Activated CD4-positive, alpha-beta memory T cell treated with anti-CD3 and anti-CD28 coated beads for 36 hours (primary cell): ENCODE measurements at places on chromosomes 7 and 10. TPM values are rescaled to one million over a fixed set of nuclear protein-coding genes. Genes with fewer than 3 reads are reported as not detected.

GRCh38 chr7:12320987-12321647 lies 82.5 kb downstream of the VWDE start:
- no peak for DNase-seq

ADAM12 gene
- 0.36 TPM for total RNA-seq

POLL gene
- 30.8 TPM for total RNA-seq

ZNF804B gene
- not detected for total RNA-seq

STK31 gene
- total RNA-seq, result not detected

DNA sequence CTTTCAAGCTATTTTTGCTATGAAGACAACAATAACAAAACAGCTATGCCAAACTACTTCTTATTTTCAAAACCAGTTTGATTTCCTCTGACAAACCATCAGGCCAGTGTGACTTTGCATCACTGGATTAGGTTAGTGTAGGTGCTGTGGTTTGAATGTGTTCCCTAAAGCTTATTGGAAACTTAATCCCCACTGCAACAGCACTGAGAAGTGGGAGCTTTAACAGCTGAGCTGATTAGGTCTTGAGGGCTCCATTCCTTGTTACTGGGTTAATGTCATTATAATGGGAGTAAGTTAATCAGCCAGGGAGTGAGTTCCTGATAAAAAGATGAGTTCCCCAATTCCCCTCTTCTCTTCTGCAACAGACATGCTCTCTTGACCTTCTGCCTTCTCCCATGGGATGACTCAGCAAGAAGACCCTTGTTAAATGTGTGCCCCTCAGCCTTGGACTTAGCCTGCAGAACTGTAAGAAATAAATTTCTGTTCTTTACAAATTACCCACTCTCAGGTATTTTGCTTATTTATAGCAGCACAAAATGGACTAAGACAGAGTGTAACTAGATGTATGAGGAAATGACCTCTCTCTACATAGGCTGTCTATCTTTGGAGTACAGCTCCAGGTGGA lies 186.8 kb downstream of the CTTNBP2 start:
- no peak for DNase-seq

RELN gene
- total RNA-seq, result not detected

GRCh38 chr10:114261076-114261475 lies 22.0 kb downstream of the VWA2 start:
- no peak for DNase-seq

- no peak for DNase-seq
These were observed 20.7 kb downstream of the KCNH2 start for GRCh38 chr7:150957133-150958020.

DNA sequence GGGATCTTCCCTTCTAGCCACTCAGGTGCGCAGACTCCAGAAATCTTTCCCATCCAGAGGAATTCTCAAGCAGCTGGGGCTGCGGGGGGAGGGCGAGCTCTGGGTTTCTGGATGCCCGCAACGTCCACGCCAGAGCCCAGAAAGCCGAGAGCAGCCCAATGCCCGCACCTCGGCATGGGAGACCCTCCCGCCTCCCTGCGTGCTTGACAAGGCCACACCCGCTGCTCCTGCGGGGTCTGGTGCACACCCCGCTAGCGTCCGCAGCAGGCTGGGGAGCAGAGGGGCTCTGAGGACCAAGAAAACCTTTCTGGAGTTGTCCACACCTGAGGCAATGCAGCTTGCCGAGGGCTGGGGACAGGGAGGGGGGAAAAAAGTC lies 66.2 kb downstream of the SLC29A4 start:
- DNase-seq, result no peak

DNA sequence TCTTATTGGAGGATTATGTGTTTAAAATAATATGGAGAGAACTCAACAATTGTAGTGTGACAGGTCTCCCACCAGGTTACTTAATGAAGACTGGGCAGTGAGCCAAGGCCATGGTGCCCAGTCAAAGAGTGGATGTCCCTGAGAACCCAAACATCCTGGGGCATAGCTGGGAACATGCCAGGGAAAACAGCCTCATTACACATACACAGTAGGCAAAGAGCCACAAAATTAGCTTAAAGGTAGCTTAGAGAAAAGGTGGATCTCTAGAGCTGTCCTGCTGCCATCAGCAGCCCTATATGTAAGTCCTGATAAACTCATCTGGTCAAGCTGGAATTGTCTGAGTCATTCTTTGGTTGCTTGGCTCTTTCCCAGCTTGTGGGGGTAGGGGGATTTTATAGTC lies 287.8 kb downstream of the PHF14 start:
- DNase-seq, result no peak

SEMA3A gene
- total RNA-seq, result 0.75 TPM

INHBA gene
- total RNA-seq, result not detected

DDIT4 gene
- 637 TPM for total RNA-seq

DNA sequence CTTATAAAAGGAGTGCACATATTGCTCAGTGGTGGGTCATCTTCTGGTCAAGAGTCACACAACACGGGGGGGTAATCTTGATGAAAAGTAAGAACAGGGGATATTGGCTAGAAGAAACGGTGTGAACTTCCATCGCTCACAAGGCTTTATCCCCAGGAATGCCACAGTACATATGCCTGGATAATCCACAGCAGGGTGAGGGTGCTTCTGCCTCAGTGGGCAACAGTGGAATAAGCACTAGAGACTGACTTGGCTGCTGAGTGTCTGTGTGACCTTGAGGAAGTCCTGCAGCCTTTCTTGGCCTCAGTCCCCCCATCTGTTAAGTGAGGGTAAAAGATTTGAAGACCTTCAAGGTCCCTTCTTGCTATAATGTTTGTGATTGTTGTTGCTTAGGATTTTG lies 44.9 kb upstream of the SHH start:
- DNase-seq, result no peak

DNA sequence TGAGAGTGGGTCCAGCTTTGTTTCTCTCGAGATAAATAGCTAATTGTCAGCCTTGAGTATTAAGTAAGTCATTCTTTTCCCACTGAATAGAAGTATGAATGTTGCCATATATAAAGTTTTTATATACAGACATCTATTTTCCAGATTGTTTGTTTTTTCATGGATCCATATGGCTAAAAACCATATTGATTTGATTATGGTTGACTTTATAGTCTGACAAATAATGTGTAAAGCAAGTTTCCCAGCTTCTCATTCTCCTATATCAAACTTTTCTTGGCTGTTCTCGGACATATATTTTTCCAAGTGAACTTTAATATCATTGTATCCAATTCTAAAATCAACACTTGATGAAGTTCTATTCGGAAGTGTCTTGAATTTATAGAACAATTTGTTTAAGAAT lies 352.4 kb upstream of the MEOX2 start:
- DNase-seq, result no peak

PDSS1 gene
- 15.4 TPM for total RNA-seq

GRCh38 chr7:25069900-25070443 lies 55.1 kb downstream of the CYCS start:
- DNase-seq, result peak; percentile 45

DNA sequence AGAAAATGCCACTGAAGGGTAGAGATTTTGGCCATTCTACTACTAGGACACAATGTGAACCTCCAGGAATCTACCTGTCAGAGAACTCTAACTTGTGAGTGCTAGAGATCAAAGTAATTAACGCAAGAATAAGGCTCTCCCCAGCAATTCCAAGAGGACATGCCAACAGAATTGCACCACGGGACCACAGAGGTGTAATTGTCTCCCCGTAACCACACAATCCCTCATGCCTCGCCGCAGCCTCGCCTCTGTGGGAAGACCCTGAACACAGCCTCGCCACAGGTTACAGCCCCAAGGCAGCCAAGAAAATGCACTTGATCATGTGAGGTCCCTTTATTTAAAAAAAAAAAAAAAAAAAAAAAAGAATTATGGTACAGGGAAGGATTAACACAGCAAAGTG lies 29.5 kb downstream of the CDCA7L start:
- DNase-seq, result no peak

AKR1C1 gene
- total RNA-seq, result 0.12 TPM

DNA sequence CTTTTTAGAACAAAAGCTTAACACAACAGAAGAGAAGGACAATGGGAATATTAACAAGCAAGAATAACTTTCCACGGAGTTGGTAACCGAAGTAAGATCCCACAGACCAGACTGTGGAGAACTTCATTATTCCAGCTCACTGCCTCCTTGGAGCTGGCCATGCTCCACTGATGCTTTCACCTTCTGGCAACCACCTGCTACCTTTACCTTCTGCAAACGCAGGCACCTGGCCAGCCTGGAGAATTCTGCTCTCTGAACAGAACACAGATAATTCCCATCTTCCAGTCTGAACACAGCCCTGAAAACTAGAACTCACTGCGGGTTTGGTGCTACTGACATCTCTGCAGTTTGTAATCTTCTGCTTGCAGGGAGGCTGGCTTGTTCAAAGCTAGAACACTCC lies 66.5 kb downstream of the JAZF1 start:
- DNase-seq, result no peak

- no peak for DNase-seq
These were observed 12.3 kb downstream of the LRIT2 start for GRCh38 chr10:84213076-84213475.

DNA sequence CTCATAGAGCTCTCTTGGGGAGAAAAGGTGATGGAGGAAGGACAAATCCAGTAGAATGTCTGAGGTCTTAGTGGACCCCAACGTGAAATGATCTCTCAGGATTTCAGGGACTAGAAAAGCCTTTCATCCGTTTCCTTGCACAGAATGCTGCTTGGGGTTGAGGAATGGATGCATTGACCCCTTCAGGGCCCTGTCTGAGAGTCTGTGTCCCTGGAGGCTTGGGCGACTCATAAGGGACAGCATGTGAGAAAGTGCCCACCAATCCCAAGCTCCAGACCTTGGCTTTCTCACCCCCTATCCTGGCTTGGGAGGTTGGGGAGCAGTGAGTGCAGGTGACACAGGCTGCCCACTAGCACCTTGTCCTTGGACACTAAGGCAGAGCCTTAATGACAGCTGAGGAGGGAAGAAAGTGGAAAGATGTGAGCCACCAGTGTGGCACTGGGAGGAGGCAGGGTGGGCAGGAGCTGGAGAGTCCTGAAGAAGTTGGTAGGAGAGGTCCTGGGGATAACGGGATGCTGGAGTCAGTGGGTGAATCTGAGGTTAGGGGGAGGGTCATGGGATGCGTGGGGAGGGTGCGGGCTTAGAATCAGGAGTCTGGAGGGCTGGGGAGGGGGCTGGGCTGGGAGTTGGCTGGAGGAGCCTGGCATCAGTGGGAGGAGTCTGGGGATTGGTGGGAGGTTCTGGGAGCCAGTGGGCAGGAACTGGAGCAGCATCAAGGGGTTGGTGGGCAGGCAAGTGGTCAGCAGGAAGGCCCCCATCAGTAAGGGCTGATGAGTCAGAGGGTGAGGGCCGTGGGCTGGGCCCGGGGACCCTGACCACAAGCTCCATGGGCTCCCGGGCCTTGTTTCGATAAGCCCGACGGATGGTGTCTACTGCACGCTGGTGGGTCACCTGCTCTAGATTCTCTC lies 8.6 kb downstream of the LZTS2 start:
- no peak for DNase-seq

- no peak for DNase-seq
These were observed 84.8 kb downstream of the TRIL start for GRCh38 chr7:28873365-28873764.

DNA sequence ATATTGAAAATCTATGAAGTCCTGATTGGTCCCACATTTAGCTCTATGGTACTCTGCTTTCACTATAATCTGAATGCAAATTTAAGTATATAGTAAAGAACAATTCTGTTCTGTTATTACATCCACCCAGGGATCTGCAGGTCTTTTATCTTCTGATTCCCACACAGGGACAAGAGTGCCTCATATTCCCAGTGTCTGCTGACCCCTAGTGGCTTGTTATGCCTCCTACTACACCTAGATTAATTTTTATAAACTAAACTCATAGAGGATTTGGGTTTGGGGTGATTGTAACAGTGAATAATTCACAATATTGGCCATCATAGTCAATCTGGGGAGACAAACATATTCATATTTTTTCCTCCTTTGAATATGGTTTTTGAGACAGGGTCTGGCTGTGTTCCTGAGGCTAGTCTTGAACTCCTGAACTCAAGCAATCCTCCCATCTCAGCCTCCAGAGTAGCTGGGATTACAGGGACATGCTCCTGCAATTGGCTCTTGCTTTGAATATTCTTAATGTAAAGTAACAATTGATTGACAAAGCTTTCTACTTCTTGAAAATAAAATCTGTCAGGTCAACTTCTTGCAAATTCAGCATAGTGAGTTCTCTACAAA lies 282.1 kb downstream of the KCND2 start:
- no peak for DNase-seq

- no peak for DNase-seq
These were observed 25.3 kb downstream of the FKBP6 start for GRCh38 chr7:73353243-73353642.

TCERG1L gene
- not detected for total RNA-seq

MOGAT3 gene
- total RNA-seq, result not detected

GRCh38 chr7:155653803-155654202 lies 9.3 kb downstream of the RBM33 start:
- no peak for DNase-seq

ESYT2 gene
- total RNA-seq, result 62.4 TPM

CYP3A7 gene
- not detected for total RNA-seq

DNA sequence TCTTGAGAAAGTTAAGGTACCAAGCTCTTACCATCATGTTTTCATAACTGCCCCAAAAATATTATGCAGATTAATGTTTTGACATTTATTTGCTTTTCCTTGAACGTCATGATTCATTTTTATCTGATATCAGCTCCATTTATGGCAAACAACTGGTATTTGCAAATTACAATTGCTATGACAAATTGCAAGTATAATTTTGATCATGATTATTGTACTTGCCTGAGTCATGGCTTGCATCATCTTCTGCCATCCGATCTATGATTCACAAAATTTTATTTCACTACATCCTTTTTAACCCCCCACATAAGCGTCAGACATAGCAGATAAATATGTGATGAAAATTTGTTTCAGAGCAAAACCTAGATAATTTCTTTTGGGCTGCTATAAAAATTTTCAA lies 155.0 kb downstream of the STK31 start:
- DNase-seq, result no peak

DNA sequence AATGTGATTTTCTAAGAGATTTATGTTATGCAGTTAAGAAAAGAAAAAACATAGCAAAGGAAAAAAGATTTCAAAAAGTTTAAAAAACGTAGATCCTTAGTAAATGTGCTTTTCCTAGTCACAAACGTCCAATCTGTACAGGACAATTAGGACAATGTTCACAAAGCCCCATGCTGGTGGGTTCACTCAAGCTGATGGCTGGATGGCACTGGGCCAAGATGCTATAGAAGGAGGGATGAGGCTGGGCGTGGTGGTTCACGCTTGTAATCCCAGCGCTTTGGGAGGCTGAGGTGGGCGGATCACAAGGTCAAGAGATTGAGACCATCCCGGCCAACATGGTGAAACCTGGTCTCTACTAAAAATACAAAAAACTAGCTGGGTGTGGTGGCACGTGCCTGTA lies 22.1 kb downstream of the SVIL start:
- no peak for DNase-seq

- no peak for DNase-seq
These were observed 2.7 kb upstream of the EN2 start for GRCh38 chr7:155455132-155455693.

- DNase-seq, result peak; percentile 33
These were observed 760 bp downstream of the THNSL1 start for GRCh38 chr10:25017154-25017590.

DNA sequence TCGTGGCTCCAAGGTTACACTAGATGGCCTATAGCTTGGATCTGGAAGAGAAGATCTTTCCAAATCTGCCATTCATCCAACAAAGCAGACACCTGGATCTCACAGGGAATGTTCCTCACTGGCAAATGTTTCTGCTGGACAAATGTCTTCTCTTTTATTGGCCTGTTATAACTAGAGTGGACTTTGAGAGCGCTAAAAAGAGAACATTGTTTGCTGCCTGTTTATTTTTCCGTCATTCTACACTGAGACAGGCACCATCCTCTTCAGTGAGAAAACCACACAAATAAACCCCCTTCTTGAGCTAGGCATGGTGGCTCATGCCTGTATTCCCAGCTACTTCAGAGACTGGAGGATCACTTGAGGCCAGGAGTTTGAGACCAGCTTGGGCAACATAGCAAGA lies 206.9 kb downstream of the CREB5 start:
- no peak for DNase-seq
